ENCODE measurements at places on chromosomes 6 and 20. TPM values are rescaled to one million over a fixed set of nuclear protein-coding genes. Genes with fewer than 3 reads are reported as not detected.

DNA sequence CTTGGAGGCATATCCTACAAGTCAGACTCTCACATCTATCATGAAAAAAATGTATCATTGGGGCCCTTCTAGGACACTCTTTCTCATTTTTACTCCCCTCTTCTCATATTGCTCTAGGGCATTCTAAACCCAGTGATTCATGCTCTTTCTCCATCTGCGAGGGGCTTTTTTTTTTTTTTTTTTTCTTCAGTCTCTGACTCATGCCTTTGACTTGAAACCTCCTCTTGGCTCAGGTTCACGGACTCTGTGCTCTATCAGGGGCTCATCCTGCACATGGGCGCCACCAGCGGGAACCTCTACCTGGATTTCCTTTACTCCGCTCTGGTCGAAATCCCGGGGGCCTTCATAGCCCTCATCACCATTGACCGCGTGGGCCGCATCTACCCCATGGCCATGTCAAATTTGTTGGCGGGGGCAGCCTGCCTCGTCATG, 17.8 kb downstream of the SLC22A1 start:
- no peak overlapping the region for H3K4me3 ChIP-seq
- no peaks in the 10 kb centered on the region for H3K27me3 ChIP-seq
- H3K36me3 ChIP-seq, result no peaks in the 10 kb centered on the region

DNA sequence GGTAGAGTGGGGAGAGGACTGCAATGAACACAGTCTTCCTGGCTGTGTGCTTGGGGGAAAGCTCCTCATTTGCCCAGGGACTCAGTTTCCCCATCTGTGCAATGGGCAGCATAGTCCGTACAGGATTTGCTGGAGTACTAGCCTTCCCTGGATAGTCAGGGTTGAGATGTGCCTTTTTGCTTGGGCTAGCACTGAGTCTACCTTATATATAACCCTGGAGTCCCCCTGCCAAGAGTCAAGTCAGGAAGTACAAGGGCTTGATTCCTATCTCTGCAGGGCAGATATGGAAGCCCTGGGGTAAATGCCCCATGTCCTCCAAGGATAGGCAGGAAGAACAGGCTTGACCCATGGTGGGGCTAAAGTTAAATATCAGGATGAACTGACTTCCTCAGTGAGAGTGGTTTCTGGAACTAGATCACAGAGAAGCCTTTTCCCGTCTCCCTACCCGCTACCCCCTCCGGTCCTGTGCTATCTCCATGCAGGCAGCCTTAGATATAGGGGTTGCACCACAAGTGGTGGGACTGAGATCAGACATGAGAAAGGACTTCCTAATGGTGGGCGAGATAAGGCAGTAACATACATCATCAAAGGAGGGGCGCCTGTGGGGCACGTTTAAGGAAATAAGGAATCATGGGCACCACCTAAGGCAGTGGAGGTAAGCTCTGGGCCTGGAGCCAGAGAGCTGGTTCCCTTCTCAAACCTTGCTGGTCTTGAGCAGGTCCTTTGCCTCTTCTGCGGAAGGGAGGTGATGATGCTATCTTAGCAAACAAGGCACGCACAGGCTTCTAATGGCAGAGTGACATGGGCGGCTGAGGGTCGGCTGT, 157.9 kb downstream of the MRPL14 start:
- no peaks in the 10 kb centered on the region for H3K27me3 ChIP-seq
- DNase-seq, result no peak
- H3K4me3 ChIP-seq, result no peak overlapping the region
- H3K27ac ChIP-seq, result peak overlapping the region; percentile 78
- H3K36me3 ChIP-seq, result no peaks in the 10 kb centered on the region

- no peak within 1 kb of the TSS for H3K4me3 ChIP-seq
- no peaks in the 10 kb centered on the region for H3K36me3 ChIP-seq
- peaks cover 19% of the 10 kb centered on the region for H3K27me3 ChIP-seq
- DNase-seq, result no peak
- no peaks in the 10 kb centered on the region for H3K4me1 ChIP-seq
- H3K27ac ChIP-seq, result no peak within 1 kb of the TSS
These were observed at the start of gene CAP2 for GRCh38 chr6:17392978-17393891. Gene CAP2, plus strand, starts transcription at chr6:17393595. Its CDS starts 27,961 bp downstream, at chr6:17421556.

- no peak for DNase-seq
- H3K27me3 ChIP-seq, result no peaks in the 10 kb centered on the region
- no peaks in the 10 kb centered on the region for H3K36me3 ChIP-seq
- no peak overlapping the region for H3K4me3 ChIP-seq
- no peaks in the 10 kb centered on the region for H3K4me1 ChIP-seq
These were observed 229.4 kb downstream of the TSHZ2 start for GRCh38 chr20:53201588-53201987.

OPRM1 gene
- total RNA-seq, result not detected

CLPSL1 gene
- total RNA-seq, result not detected

- H3K4me1 ChIP-seq, result no peaks in the 10 kb centered on the region
- H3K27me3 ChIP-seq, result no peaks in the 10 kb centered on the region
- no peak overlapping the region for H3K4me3 ChIP-seq
- no peak overlapping the region for H3K27ac ChIP-seq
These were observed 173.4 kb downstream of the MRPL14 start for GRCh38 chr6:43953794-43954310.

IMPG1 gene
- total RNA-seq, result not detected

NKX2-2 gene
- total RNA-seq, result not detected

GRCh38 chr6:144232832-144233230, 52.3 kb upstream of the UTRN start:
- H3K36me3 ChIP-seq, result no peaks in the 10 kb centered on the region
- no peak overlapping the region for H3K4me3 ChIP-seq
- H3K27me3 ChIP-seq, result no peaks in the 10 kb centered on the region

GRCh38 chr6:99110029-99110428, 162.3 kb upstream of the FBXL4 start:
- no peak overlapping the region for H3K27ac ChIP-seq
- H3K4me1 ChIP-seq, result no peaks in the 10 kb centered on the region
- no peak for DNase-seq
- H3K27me3 ChIP-seq, result no peaks in the 10 kb centered on the region
- no peak overlapping the region for H3K4me3 ChIP-seq
- no peaks in the 10 kb centered on the region for H3K36me3 ChIP-seq

CRISP2 gene
- total RNA-seq, result not detected

IL20RA gene
- total RNA-seq, result not detected

- no peak for DNase-seq
- H3K27me3 ChIP-seq, result no peaks in the 10 kb centered on the region
- H3K27ac ChIP-seq, result no peak overlapping the region
- H3K36me3 ChIP-seq, result no peaks in the 10 kb centered on the region
- H3K4me1 ChIP-seq, result no peaks in the 10 kb centered on the region
These were observed 61.0 kb downstream of the CEP162 start for GRCh38 chr6:84166395-84166794.

- H3K27me3 ChIP-seq, result no peaks in the 10 kb centered on the region
- no peak overlapping the region for H3K27ac ChIP-seq
- no peaks in the 10 kb centered on the region for H3K4me1 ChIP-seq
- no peak for DNase-seq
- H3K36me3 ChIP-seq, result no peaks in the 10 kb centered on the region
These were observed 81.5 kb downstream of the EDN1 start for GRCh38 chr6:12371641-12372146.

DNA sequence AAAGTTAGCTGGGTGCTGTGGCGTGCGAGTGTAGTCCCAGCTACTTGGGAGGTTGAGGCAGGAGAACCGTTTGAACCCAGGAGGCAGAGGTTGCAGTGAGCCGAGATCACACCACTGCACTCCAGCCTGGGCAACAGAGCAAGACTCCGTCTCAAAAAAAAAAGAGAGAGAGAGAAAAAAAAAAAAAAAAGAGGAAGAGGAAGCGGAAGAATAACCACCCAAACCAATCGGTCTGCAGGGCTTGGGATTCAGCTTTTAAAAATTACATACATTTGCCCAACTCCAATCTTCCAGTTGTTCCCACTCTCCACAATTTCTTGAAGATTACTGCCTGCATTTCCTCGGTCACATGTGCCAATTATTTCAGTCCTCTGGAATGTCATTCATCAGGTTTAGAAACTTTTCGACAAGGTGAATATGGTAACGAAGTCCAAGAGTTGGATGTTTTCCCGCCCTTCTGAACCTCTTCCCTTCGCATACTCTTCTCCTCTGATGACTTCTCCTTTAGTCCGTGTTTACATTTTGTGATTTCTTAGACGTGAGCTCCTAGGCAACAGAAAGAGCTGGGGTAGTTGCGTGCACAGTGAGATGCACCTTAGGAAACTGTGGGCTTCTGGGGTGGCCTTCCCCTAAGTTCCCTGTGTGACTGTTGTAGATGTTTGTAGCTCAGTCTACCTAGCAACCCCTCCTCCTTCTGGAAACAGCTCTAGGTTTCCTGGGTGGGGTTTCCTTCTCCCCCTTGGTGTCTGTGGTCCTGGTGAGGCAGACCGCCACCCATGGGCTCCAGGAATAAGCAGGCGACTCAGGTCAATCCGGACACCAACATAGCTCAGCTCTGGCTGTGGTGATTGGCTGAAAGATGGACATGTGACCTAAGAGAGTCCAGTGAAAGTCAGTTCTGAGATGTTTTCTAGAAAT, 63.0 kb upstream of the NCOA3 start:
- no peaks in the 10 kb centered on the region for H3K4me1 ChIP-seq
- DNase-seq, result no peak
- no peaks in the 10 kb centered on the region for H3K36me3 ChIP-seq
- H3K27ac ChIP-seq, result no peak overlapping the region
- no peak overlapping the region for H3K4me3 ChIP-seq
- H3K27me3 ChIP-seq, result no peaks in the 10 kb centered on the region

BNIP5 gene
- not detected for total RNA-seq

DNA sequence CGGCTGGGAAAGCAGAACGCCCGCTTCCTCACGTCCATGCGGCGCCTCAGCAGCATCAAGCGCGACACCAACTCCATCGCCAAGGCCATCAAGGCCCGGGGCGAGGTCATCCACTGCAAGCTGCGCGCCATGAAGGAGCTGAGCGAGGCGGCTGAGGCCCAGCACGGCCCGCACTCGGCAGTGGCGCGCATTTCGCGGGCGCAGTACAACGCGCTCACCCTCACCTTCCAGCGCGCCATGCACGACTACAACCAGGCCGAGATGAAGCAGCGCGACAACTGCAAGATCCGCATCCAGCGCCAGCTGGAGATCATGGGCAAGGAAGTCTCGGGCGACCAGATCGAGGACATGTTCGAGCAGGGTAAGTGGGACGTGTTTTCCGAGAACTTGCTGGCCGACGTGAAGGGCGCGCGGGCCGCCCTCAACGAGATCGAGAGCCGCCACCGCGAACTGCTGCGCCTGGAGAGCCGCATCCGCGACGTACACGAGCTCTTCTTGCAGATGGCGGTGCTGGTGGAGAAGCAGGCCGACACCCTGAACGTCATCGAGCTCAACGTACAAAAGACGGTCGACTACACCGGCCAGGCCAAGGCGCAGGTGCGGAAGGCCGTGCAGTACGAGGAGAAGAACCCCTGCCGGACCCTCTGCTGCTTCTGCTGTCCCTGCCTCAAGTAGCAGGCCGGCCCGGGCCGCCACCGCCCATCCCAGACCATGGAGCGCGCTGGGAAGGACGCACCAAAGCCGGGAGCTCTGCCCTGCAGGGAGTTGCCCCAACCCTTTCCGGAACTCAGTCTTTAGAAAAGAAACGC, 36.7 kb downstream of the STX11 start:
- no peak for DNase-seq
- no peaks in the 10 kb centered on the region for H3K4me1 ChIP-seq
- no peak overlapping the region for H3K27ac ChIP-seq
- H3K27me3 ChIP-seq, result no peaks in the 10 kb centered on the region
- H3K4me3 ChIP-seq, result no peak overlapping the region
- no peaks in the 10 kb centered on the region for H3K36me3 ChIP-seq

DNA sequence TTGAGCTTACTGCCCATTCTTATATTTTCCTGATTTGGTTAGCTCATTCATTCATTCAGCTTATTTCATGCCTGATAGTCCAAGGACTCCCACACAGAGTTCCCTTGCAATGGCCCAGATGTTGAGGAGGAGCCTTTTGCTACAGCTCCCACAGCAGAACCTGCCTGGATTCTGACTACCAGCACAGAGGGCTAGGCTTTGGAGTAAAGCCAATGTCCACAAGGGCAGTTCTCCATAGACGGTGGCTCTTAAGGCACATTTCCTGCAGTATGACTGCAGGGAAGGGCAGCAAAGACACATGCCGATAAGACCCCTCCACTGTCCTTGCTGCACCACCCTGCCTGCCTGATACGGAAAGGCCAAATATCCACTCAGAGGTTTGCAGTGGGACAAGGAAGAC, 112.3 kb upstream of the SYNDIG1 start:
- no peaks in the 10 kb centered on the region for H3K27me3 ChIP-seq
- H3K27ac ChIP-seq, result no peak overlapping the region
- H3K4me1 ChIP-seq, result no peaks in the 10 kb centered on the region
- H3K36me3 ChIP-seq, result no peaks in the 10 kb centered on the region
- no peak overlapping the region for H3K4me3 ChIP-seq
- DNase-seq, result no peak

RFX6 gene
- total RNA-seq, result not detected

DNA sequence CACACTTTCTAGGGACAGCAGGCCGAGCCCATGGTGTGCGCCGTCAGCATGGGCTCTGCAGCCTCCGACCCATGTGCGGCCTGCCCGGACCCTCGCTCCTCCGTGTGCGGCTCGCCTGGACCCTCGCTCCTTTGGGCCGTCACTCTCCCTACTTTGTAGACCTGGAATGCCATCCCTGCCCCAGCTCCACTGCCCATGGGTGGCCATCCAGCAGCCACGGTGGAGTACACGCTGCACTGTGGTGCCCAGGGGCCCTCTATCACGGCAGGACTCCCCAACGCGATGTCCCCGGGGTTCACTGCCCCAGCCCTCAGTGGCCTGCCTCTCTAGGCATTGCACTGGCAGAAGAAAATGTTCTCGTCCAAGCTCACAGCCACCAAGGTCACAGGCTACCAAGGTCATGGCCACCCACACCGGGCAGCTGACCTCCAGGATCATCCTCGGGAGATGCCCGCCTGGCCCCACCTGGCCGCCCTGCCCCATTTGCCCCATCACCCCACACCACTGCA, 24.1 kb upstream of the MRGBP start:
- H3K4me3 ChIP-seq, result no peak overlapping the region
- peaks cover 42% of the 10 kb centered on the region for H3K4me1 ChIP-seq
- H3K27me3 ChIP-seq, result no peaks in the 10 kb centered on the region
- no peak overlapping the region for H3K27ac ChIP-seq
